Left cardiac atrium (tissue), 4 donors: ENCODE measurements at places on chromosomes 2 and 18.

DNA sequence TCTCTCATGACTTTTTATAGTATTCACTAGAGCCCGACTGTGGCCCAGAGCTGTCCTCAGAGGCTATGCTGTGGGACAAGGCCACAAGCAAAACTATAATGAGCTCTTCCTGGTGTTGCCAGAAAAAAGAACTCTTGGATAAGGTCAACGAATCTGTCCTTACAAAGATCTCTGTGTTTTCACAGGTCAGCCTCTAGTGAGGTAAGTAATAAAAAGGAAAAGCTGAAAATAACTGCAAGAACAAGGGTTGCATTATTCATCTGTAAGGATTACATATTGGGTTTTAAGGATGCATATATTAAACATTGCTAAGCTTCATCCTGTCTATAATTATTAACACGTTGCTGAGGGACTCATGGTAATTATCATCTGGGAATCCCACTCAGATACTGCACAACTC is 62.8 kb upstream of the ATL2 start:
- DNase-seq: no peak

GRCh38 chr2:9830685-9831410 is 12.4 kb upstream of the TAF1B start:
- no peak for DNase-seq

DNA sequence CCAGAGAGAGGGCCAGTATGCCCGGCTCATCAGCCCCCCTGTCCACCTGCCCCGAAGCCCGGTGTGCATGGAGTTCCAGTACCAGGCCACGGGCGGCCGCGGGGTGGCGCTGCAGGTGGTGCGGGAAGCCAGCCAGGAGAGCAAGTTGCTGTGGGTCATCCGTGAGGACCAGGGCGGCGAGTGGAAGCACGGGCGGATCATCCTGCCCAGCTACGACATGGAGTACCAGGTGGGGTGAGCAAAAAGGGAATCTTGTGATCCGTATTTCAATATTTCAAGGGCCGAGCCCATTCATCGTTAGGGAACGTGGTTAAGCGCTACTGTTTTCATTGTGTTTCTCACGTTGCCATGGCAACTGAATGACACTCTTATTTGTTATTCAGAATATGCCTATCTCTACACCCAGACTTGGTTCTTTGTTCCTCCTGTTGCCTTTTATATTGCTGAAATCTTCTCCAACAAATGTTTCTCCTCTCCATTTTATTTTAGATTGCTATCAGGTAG is 81.5 kb downstream of the NRP2 start:
- DNase-seq: peak; percentile 56

GRCh38 chr2:189306525-189306924 is 127.0 kb upstream of the COL5A2 start:
- no peak for DNase-seq

GRCh38 chr2:191386938-191387536 is 141.8 kb downstream of the MYO1B start:
- no peak for DNase-seq

DNA sequence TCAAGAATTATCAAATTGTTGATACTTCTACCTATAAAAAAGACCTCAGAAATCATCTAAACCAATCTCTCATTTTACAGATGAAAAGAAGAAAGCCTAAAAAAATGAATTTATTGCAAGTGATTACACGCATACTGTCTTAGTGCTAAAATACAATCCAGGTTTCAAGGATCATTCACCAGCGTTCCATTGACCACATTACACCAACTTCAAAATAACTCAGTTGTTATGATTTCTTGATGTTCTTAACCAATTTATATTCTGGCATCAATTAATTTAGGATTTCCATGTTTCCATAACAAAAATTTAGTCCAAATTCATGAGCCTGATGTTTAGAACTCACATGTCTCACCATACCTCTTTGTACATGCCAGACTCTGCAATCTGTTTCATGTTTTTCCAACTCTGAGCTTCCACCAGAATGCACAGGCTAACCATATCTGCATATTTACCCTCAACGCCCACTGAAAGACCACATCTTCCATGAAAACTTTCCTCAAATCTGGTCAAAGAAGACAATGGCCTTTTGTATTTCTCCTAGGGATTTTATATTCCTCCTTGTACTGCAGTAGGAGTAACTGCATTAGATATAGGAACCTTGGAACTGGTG is 2.1 kb upstream of the INSIG2 start:
- DNase-seq: no peak

DNA sequence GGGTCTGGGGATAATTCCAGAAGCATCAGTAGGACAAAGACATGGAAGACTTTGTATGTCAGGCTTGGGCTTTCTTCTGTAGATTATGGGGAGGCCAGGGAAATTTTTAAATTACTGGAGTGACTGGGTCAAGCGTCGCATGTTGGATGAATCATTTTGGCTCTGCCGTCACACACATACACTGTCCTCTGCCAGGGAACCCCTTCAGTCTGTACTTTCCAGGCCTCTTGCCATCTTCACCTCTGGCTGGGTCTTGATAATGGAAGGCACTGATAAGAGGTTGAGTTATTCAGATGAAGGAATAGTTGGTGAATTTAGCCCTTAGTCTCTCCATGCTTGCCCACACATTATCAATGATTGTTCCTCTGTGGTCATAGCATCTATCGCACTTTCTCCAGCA is 895.1 kb upstream of the CELF4 start:
- peak; percentile 28 for DNase-seq

- DNase-seq: no peak
These were observed 723.7 kb upstream of the RAB6C start for GRCh38 chr2:129255610-129256313.

DNA sequence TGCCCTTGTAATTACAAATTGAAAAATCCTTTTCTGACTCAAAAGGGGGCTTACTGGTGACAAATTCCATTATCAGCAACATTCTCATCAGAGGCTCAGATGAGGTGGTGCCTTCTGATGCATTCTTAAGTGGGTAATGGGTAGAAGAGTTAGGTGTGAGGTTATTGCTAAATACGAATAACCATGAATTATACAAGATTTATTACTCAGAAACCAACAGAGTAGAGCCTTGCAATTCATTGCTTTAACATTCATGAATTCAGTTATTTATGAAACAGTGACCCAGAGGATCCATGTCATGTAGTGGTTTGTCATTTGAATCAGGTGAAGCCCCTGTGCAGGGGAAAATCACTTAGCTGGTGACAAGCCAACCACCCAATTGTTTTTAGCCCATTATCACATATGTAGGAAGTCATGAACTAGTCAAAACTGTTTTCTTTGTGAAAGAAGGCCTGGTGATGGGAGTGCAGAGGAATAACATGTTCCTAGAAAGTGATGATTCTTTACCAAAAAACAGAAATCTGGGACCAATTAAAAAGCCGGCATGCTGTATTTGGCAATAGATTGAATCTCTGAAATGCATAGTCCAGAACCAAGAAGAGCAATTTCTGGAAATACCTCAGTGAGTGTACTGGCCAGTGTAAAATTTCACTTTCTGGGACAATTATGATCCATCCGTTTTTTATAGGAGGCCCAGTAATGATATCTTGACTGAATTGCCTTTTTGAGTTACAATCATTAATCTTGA is 70.2 kb downstream of the CRIM1 start:
- no peak for DNase-seq

GRCh38 chr2:161131074-161131680 is 29.1 kb upstream of the TANK start:
- no peak for DNase-seq

GRCh38 chr2:173448938-173449471 is 94.3 kb downstream of the CDCA7 start:
- peak; percentile 81 for DNase-seq

- no peak for DNase-seq
These were observed 2.1 kb downstream of the ATAD2B start for GRCh38 chr2:23924589-23925359.

DNA sequence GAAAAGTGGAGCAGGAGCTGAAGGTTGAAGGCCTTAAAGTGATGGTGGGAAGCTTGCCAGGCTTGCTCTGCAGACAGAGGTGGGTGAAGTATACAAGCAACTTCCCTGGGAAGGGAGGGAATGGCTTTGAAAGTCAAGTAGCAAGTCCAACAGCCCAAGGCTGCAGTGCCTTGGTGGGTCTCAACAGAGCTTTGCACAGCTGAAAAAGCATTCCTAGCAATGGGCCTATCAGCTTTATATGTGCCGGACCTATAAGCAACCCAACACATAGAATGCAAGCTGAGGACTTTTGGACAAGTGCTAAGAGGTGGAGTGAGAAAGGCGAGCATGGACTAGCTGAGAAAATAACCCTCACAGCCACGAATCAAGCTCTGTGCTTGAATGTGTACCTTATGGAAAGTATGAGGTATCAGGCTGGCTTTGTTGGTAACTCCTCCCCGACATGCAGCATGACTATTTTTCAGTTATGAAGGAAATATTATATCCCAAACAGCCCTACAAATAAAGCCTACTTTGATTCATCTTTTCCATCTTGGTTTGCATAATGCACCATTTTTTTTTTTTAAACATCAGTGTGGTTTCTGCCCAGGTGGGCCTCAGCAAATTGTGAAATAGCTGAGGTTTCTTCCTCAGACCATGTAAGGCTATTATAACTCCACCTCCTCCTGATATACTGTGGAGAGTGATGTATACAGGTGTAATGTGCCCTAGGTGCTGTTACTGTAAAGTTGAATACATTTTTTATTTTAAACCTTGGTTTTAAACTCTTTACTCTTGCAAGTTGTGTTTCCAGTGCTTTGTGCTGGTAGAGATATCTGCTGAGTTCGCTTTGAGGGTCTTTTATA is 241.4 kb upstream of the CXCR4 start:
- no peak for DNase-seq

DNA sequence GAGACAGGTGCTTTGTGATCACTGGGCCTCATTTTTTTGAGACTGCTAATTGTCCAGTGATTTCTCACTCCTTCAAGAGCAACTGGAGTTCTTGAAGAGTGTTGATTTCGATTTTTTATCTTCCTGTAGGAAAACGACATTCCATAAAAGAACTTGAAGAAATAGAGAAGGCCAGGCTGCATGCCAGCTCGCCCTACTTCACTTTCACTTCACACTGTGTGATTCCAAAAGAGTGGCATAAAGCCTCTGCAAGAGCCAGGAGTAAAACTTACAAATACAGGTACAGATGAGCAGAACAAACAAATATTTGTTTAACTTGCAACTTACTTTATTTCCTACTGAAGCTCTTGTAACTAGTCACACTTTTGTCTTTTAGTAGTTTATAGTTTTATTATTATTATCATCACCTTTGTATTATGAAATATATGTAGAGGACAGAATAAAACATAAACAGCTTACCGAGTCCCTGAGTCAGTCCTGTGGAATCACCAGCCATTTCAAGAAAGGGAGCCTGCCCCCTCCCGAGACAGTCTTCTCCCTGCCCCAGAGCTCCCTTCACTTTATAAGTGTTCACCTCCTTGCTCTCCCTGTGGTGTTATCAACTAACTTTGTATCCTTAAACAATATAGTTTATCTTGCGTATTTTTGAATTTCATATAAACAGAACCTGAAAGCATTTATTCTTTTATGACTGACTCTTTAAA is 8.7 kb downstream of the FAM228A start:
- no peak for DNase-seq

DNA sequence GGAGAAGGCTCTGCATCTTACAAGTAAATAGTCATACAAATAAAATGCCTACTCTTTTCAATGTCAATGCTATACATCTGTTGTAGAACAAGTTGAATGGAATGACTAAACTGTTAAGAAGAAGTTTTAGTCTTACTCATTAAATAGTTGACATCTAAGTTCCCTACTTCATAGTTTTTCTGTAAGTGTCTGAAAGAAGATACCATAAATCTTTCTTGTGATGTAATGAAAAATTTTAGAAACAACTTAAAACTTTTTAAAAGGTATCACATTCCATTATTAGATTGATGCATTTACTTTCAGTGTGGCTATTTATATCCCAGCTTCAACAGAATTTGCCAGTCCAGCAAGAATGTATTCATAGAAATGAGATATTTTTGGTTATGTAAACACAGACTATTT is 185.2 kb upstream of the EPC2 start:
- DNase-seq: no peak

DNA sequence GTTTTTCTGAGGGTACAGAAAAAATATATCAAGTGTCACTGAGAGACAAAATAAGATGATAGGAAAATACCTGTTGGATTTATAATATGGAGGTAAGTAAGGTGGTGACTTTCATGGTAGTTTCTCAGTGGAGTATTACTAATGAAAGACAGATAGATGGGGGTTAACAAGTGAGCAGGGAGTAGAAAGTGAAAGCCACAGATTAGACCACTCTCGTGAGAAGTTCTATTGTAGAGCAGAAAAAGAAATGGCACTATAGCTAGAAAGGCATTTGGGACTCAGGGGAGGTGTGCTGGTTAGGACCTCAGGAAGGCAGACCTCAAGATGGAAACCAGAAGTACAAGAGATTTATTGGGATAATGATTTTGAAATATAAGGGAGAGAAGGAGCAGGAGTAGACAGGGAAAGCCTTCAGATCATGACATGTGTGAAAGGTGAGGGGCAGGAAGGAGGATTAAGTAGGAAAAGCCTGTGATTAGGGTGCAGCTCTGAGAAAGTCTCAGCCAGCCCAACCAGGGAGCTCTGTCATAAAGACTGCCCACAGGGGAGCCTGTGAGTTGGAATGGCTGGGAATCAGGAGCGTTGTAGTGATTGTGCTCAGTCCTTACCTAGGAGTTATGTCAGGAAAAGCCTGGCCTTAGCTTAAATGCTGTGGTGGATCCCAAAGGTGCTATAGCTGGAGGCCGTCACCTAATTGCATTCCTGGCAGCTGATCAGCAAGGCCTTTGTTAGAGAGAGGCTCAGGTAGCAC is 198.1 kb downstream of the IKZF2 start:
- DNase-seq: no peak

GRCh38 chr2:634636-635388 is 42.4 kb downstream of the TMEM18 start:
- DNase-seq: no peak

- DNase-seq: no peak
These were observed 690.5 kb downstream of the PLCL1 start for GRCh38 chr2:198494931-198495330.

DNA sequence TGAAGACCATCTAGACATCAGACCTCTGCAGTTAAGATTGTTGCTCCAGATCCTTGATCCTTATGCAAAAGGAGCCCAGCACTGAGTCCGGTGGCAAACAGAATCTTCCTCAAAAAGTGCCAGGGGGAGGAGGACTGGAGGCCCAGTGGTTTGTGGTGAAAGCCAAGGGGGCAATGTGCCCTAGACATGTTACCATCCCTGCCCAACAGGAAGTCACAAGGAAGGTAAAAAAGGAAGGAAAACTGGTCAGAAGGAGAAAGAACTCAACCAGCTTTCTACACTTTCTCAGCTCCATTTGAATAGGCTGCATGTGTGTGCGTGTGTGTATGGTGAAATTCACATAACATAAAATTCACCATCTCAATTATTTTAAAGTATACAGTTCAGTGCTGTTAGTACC is 25.0 kb upstream of the KDM3A start:
- DNase-seq: no peak

- no peak for DNase-seq
These were observed 804.5 kb downstream of the TDRD15 start for GRCh38 chr2:21928292-21928691.

- no peak for DNase-seq
These were observed 56.4 kb upstream of the OTOF start for GRCh38 chr2:26534098-26534864.
